Activated CD8-positive, alpha-beta T cell treated with anti-CD3 and anti-CD28 coated beads for 36 hours (primary cell): ENCODE measurements at places on chromosomes 3 and 15.

DNA sequence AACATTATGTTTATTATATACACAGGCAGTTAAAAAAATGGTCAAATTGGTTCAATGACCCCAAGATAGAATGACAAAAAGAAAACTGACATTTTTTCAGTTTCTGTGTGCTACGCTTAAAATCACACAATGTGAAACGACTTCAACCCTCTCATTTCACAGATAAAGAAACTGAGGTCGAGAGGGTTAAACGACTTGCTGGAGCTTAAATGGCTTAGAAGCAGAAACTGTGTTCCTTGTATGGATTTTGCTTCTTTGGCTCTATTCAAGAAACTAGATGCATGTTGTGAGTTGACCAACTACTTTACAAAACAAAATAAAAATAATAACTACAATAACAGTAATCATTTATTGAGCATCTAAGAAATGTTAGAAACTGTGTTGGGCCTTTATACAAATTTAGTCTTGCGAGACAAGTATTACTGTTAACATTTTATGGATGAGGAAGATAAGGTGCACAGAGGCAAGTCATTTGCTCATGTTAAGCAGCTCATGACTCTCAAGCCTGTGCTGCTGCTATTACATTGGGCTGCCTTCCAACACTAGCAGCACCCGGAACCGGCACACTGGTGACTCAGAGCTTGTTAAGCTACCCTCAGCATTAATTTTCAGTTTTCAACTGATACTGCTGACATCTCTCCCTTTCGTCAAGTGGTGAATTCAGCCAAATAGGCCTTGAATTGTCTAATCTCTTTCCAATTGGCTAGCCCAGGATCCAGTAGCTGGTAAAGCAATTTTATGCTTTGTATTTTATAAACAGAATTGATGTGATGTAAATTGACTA lies 487.6 kb downstream of the NAALADL2 start:
- H3K4me1 ChIP-seq, result no peaks in the 10 kb centered on the region
- H3K27me3 ChIP-seq, result no peaks in the 10 kb centered on the region
- H3K4me3 ChIP-seq, result no peak overlapping the region
- H3K36me3 ChIP-seq, result no peaks in the 10 kb centered on the region

- no peaks in the 10 kb centered on the region for H3K4me1 ChIP-seq
- no peak overlapping the region for H3K27ac ChIP-seq
These were observed 265.8 kb downstream of the TAFA4 start for GRCh38 chr3:68666429-68667136.

GRCh38 chr15:77032052-77032646 lies 37.2 kb downstream of the PSTPIP1 start:
- no peak overlapping the region for H3K27ac ChIP-seq
- no peak overlapping the region for H3K4me3 ChIP-seq
- peaks cover 14% of the 10 kb centered on the region for H3K4me1 ChIP-seq
- H3K27me3 ChIP-seq, result no peaks in the 10 kb centered on the region
- DNase-seq, result peak; percentile 0
- H3K36me3 ChIP-seq, result peaks cover 44% of the 10 kb centered on the region

GRCh38 chr15:39642011-39642640 lies 61.2 kb downstream of the THBS1 start:
- peaks cover 41% of the 10 kb centered on the region for H3K4me1 ChIP-seq
- DNase-seq, result no peak
- no peak overlapping the region for H3K27ac ChIP-seq
- peaks cover 8% of the 10 kb centered on the region for H3K27me3 ChIP-seq

GRCh38 chr15:80777137-80777536 lies 2.0 kb upstream of the CEMIP start:
- H3K36me3 ChIP-seq, result no peaks in the 10 kb centered on the region
- H3K27me3 ChIP-seq, result peaks cover 43% of the 10 kb centered on the region
- H3K27ac ChIP-seq, result no peak overlapping the region
- H3K4me1 ChIP-seq, result peaks cover 6% of the 10 kb centered on the region
- H3K4me3 ChIP-seq, result no peak overlapping the region
- no peak for DNase-seq

GRCh38 chr15:47876986-47877385 lies 159.7 kb downstream of the SEMA6D start:
- no peaks in the 10 kb centered on the region for H3K4me1 ChIP-seq
- no peak overlapping the region for H3K4me3 ChIP-seq
- H3K27me3 ChIP-seq, result no peaks in the 10 kb centered on the region
- no peak overlapping the region for H3K27ac ChIP-seq
- H3K36me3 ChIP-seq, result no peaks in the 10 kb centered on the region

DNA sequence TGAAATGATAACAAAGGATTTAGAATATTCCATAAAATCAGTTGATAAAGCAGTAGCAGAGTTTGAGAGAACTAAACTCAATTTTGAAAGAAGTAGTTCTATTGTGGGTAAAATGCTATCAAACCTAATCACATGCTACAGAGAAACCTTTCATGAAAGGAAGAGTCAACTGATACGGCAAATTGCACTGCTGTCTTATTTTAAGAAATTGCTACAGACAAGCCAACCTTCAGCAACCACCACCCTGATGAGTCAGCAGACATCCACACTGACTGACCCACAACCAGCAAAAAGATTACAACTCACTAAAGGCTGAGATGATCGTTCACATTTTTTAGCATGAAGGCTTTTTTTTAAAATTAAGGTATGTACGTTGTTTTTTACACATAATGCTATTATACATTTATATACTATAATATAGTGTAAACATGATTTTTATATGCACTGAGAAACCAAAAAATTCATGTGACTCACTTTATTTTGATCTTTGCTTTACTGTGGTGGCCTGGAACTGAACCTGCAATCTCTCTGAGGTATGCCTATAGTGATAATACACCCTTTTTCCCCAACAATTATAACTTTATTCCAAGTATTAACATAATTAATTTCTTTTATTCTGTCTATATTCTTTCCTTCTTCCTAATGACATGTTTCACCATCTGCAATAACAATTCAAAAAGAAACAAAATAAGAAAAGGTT lies 109.9 kb downstream of the TBC1D5 start:
- H3K4me3 ChIP-seq, result no peak overlapping the region
- H3K27me3 ChIP-seq, result no peaks in the 10 kb centered on the region
- peak; percentile 42 for DNase-seq
- H3K4me1 ChIP-seq, result peaks cover 22% of the 10 kb centered on the region
- H3K27ac ChIP-seq, result no peak overlapping the region
- H3K36me3 ChIP-seq, result peaks cover 9% of the 10 kb centered on the region

DNA sequence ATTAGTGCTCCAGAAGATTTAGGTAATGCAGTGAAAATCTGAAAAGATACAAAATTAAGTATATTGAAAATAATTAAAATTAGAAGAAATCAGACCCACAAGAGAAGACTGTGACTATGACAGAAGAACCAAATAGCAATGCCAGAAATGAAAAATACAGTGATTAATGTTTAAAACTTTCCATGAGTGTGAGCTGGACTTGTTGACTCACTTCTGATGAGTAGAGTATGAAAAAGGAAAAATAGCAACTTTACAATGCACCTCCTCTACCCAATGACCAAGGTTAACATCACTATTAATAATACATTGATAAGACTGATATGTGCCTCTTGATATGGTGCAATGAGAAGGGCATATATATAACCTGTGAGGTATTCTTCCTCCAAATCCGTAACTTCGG lies 39.3 kb upstream of the SLC22A13 start:
- H3K4me3 ChIP-seq, result no peak overlapping the region
- H3K36me3 ChIP-seq, result peaks cover 45% of the 10 kb centered on the region
- no peaks in the 10 kb centered on the region for H3K4me1 ChIP-seq
- no peaks in the 10 kb centered on the region for H3K27me3 ChIP-seq

DNA sequence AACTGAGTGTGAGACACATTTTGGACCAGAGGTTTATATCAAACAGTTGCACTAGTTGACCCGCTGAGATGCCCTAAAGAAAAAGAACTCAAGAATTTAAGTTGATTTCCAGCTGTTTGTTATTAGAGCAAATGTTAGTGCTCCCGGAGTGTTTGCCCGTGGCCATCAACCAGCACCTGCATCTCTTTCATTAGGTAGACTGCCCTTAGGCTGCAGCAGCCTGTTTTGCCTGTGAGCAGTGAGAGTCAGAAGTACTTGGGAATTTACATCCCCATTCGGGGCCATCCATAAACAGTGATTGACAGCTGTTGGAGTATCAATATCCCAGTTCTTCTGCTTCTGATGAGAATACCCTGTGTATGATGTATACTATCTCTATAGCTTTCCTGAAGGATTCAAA lies 492.6 kb downstream of the RBMS3 start:
- no peaks in the 10 kb centered on the region for H3K36me3 ChIP-seq
- H3K27me3 ChIP-seq, result peaks cover 5% of the 10 kb centered on the region
- no peak for DNase-seq
- no peak overlapping the region for H3K4me3 ChIP-seq
- H3K27ac ChIP-seq, result no peak overlapping the region

DNA sequence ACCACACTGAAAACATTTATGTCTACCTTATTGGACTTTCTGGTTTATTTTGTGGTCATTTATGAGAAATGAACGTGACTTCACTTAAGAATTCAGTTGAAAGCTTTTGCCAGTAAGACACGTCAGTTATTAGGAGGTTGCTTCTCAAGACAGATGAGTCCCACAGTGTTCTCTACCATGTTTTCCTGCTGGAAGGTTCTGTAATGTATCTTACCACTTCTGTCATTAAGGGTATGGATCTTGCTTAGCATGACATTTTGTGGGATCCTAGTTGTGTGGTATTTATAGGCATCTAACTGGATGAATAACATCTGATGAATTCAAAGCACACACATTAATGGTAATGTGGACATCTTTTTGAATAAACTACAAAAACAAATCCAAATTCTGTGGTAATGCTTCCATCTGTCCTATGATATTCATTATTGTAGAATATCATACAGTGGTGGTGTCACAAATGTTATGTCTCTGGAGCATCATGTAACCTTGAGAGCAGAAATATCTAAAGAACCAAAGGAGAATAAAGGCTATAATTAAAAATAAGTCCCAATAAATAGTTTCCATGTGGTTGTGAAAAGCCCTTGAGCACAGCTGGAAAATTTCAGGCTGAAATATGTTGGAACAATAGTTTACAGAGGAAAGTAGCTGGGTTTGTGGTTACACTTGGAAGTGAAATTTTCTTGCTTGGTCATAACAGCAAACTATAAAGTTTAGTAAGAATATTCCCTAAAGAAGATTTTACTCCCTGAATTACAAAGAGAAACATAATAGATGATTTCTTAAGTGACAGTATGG lies 61.5 kb downstream of the C3orf38 start:
- peaks cover 4% of the 10 kb centered on the region for H3K27me3 ChIP-seq
- no peak overlapping the region for H3K4me3 ChIP-seq
- H3K4me1 ChIP-seq, result no peaks in the 10 kb centered on the region
- no peak for DNase-seq

DNA sequence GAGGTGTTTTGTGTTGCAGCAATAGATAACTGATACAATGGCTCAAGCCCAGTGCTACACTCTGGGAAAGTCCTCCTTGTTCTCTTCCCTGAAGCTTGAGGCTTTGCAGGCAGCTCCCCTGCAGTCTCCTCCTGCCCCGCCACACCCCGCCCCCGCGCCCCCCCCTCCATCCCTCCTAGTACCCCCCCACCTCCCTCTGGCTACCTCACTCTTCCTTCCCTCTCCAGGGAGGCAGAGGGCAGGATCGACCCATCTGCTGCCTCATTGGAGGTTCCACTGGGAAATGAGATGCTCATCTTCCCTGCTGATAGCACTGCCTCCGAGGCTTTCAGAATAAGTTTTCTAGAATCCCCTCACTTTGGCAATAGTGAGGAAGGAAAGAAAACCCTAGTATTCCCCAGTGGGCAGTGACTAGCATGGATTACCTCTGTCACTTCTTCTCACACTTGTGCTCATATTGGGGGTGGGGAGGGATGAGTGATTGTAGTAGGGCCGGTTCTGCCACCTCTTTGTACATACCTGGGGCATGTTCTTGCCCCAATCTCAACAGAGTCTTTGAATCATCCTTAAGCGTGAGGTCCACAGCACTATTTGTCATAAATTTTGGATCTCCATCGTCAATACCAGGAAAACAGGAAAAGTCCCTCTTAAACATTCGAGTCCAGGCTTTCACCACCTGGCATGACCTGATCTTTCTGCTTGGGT lies 16.3 kb upstream of the RAB7A start:
- H3K36me3 ChIP-seq, result no peaks in the 10 kb centered on the region
- peaks cover 1% of the 10 kb centered on the region for H3K4me1 ChIP-seq
- H3K4me3 ChIP-seq, result no peak overlapping the region
- H3K27ac ChIP-seq, result no peak overlapping the region
- no peak for DNase-seq

GRCh38 chr3:128548426-128549282 lies 55.7 kb upstream of the GATA2 start:
- no peak for DNase-seq
- H3K27ac ChIP-seq, result no peak overlapping the region
- no peaks in the 10 kb centered on the region for H3K4me1 ChIP-seq
- peaks cover 14% of the 10 kb centered on the region for H3K27me3 ChIP-seq
- no peak overlapping the region for H3K4me3 ChIP-seq
- no peaks in the 10 kb centered on the region for H3K36me3 ChIP-seq

DNA sequence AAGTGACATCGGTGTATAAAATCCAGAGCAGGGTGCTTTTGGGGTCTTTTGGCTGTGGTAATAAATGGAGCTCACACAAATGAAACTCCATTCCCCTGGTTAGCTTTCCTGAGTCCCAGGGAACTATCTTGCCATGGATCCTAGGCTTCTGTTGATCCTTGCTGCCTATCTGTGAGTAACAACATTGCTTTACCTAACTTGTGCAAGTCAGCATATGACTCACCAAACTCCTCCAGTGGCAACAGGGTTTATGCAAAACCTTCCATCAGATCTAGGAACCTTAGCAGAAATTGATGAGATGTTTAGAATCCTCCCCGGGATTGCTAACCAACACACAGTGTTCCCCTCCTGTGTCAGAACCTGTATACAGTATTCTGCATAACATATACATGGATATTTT lies 105.4 kb downstream of the SCAPER start:
- H3K27ac ChIP-seq, result no peak overlapping the region
- no peaks in the 10 kb centered on the region for H3K27me3 ChIP-seq
- no peak overlapping the region for H3K4me3 ChIP-seq
- peaks cover 19% of the 10 kb centered on the region for H3K36me3 ChIP-seq
- H3K4me1 ChIP-seq, result no peaks in the 10 kb centered on the region
- DNase-seq, result no peak

DNA sequence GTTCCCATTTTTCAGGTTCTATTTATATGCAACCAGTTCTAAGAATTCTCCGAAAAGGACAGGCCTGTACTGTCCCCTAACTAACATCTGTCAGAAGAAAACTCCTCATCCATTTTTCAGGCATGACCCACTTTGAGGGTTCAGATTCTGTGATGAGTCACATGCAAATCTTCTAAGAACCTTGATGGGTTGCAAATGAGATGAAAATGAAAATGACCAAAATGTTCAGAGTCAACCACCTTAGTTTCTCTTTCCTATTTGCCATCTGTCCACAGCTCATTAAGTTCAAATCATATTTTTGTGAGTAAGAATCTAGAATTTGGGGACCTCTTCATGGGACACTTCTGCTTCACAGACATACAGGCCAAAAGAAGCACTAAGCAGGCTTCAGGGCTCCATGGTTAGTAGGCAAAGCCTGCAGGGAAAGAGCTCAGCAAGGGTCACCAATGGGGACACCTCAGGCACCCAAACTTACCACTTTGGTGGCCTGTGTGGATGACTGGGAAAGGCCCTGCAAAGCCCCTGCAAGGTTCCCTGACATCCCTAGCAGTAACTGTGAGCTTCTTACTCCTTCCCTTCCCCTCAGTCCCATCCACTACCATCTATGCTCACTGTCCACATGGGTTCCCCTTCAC lies 122.0 kb downstream of the WDR76 start:
- H3K4me1 ChIP-seq, result peaks cover 31% of the 10 kb centered on the region
- H3K4me3 ChIP-seq, result no peak overlapping the region

GRCh38 chr3:58526515-58526957 lies 10.5 kb downstream of the ACOX2 start:
- H3K27me3 ChIP-seq, result no peaks in the 10 kb centered on the region
- no peaks in the 10 kb centered on the region for H3K36me3 ChIP-seq
- DNase-seq, result no peak
- H3K27ac ChIP-seq, result no peak overlapping the region

GRCh38 chr3:159609625-159610024 lies 379.0 kb upstream of the IL12A start:
- no peak overlapping the region for H3K27ac ChIP-seq
- H3K4me1 ChIP-seq, result no peaks in the 10 kb centered on the region
- H3K27me3 ChIP-seq, result peaks cover 1% of the 10 kb centered on the region
- no peak overlapping the region for H3K4me3 ChIP-seq
